ENCODE measurements at places on chromosomes 6 and 20.

DNA sequence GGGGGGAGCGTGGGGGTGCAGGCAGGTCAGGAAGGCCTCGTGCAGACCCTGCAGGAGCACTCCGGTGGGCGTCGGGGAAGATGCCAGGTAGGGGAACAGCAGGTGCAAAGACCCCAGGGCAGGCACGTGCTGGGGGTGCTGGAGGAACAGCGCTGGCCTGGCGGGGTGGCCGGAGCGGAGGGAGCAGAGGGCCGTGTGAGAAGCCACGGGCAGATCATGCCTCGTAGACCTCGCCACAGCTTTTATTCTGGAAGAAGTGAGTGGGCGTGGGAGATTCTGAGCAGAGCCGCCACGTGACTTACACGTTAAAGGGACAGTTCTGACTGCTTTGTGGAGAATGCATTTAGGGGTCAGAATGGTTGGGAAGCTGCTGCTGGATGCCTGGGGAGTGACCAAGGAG is 9.3 kb downstream of the NTSR1 start:
- DNase-seq, result no peak

- no peak for DNase-seq
These were observed 628 bp downstream of the RBM24 start for GRCh38 chr6:17281497-17282481.

GRCh38 chr6:2579241-2579761 is 171.4 kb downstream of the MYLK4 start:
- DNase-seq, result no peak

DNA sequence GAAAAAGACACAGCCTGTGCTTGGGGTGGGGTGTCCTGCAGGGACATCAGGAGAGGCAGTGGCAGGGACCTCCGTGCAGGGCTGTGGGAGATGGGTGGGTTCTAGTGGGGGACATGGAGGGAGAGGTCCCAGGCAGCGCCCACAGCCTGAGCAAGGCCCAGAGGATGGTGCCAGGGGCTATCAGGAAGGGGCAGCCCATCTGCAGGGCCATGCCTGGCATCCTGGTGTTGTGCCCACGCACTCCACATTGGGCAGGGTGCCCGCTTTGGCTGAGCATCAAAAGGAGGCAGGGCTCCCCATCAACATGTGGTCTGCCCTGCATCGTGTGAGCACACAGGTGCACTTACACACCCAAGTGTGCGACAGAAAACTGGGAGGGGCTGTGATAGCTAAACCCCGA is 184.3 kb upstream of the SNX9 start:
- DNase-seq, result no peak

DNA sequence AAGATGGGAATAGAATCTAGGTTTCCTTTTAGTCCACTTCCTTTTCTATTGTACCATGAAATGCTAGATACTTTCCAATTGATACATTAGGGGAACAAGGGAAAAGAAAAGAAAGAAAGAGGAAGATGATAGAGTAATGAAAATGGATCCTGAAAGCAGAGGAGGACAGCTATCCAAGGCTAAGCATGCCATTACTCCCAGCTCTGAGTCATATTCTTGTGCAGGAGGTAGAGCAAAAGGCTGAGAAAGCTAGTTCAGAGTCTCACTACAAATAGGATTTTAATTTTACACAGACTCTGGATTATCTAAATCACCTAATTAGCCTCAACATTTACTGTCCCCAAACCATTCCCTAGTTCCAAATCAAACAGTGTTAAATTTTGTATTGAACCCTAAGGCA is 23.6 kb downstream of the RWDD2A start:
- DNase-seq, result no peak

All from RCC 7860 (cell line).